ENCODE measurements at places on chromosomes 4 and X. TPM values are rescaled to one million over a fixed set of nuclear protein-coding genes. Genes with fewer than 3 reads are reported as not detected.

DNA sequence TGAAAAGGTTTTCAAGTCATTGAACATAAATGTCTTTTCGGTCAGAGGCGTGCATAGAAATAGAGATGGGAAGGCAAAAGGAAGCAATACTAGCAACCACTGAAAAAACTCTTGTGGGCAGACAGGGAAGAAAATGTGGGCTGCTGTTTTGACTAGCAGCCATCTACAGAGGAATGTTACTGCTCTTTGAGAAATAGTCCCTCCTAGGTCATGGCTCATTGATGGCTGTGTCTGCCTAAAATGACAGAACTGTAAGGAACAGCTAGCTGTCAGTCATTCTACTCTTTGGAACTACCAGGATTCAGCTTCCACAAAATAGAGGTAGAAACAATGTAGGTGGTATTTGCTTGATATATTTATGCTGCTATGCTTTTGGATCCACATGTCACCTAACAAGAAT lies 26.9 kb upstream of the TMPRSS11B start:
- no peak for DNase-seq

- DNase-seq: no peak
Measured at GRCh38 chr4:186258216-186258811, 7.7 kb upstream of the F11 start.

DNA sequence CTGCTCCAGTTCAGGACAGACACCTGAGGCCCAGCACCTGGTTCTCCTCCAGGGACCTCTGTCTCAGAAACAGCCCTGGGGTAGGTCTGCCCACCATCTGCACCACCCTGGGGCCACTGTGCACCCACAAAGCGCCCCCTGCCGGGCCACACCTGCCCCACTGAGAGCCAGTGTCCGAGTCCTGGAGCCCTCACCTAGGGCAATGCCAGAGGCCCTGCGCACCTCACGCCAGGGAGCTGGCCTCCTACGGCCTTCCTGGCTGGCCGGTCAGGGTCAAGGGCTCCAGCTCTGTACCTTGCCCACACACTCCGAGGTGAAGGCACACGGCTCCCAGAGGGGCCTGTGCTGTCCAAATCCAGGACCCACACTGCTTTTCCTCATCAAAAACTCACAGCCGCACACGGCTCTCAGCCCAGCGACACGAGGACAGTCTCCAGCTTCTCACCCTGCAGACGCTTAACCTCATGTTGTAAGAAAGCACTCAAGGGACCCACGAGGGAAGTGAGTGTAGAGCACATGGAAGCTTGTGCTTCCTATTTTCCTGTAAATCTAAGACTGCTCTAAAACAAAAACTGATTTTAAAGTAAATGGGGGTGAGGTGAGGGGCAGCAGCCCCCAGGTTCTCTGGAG lies 5.4 kb downstream of the CTBP1 start:
- peak; percentile 49 for DNase-seq

- no peak for DNase-seq
Measured at GRCh38 chrX:134533952-134534351, 74.0 kb downstream of the HPRT1 start.

Gene ERVMER34-1
- 0.41 TPM for total RNA-seq

GRCh38 chr4:138444260-138444659 lies 202.1 kb upstream of the SLC7A11 start:
- no peak for DNase-seq

Gene MAGEE1
- total RNA-seq: 16.3 TPM

Gene TMEM31
- not detected for total RNA-seq

- DNase-seq: no peak
Measured at GRCh38 chr4:76968937-76969336, 19.4 kb downstream of the SEPTIN11 start.

Gene TRMT2B
- 7.7 TPM for total RNA-seq

- no peak for DNase-seq
Measured at GRCh38 chr4:119525771-119526712, 102.6 kb downstream of the PDE5A start.

DNA sequence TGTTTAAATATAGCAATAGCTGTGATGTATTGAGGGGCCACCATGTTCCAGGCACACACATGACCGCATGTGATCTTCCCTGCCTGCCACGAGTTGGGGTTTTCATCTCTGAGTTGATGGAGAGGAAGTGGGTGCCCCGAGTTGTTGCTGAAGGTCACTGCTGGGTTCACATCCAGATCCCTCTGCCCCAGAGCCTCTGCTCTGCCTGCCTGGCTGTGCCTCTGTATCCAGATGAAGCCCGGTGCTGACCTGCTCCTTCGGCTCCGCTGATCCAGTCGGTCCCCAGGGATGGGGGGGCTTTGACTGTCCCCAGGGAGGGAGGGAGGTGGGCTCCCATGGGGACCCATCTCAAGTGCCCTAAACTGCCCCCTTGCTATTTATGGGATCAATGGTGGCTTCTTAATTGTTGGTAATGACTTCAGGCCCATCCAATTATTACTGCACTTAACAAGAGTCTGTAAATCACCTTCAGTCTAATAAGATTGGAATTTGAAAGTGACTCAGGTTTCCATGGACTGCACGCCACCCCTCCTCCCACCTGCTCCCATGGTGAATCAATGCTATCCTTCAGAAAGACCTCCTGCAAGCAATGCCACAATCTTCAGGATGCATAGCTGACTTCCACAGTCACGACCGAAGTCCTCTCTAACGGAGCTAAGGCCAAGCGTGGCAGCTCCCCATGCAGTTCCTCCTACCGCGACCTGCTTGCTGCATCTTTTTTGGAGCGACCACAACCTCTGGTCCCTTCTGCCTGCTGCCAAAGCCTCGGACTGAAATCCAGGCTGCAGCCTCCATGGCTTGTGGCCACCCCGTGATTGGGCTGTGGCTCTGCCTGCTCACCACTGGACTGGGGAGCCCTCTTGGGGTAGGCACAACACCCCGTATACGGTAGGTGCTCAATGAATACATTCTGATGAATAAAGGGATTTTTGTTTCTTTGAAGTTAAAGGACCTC lies 73.1 kb downstream of the CPZ start:
- DNase-seq: no peak

DNA sequence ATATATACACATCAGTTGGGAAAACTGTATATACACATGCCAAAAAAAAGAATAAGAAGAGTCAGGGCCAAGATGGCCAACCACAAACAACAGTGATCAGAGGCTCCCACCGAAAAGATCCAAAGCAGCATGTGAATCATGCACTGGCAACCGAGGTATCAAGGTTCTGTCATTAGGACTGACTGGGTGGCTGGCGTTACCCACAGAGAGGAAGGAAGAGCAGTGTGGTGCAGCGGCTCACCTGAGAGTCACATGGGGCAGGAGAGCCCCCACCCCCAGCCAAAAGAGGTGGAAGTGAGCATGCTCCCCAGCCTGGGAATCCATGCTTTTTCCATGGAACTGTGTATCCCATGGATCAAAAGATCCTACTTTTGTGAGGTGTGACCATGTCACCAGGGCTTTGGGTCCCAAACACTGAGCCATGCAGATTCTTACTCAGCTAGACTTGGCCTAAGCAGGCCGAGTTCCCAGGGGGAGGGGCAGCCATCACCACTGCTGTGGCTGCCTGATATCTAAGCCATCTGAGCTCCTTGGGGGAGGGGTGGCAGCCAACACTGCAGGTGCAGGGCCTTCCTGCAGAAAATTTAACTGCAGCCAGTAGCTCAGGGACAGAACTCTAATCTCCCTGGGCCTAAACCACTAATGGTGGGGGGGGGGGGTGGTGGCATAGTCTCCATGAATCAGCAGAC lies 52.8 kb downstream of the P2RY10 start:
- no peak for DNase-seq

Gene EVC
- total RNA-seq: 2.4 TPM

Gene SUPT20HL1
- total RNA-seq: not detected

Gene TAF1
- 46.9 TPM for total RNA-seq

GRCh38 chr4:44425614-44426208 lies 22.9 kb downstream of the KCTD8 start:
- DNase-seq: no peak

DNA sequence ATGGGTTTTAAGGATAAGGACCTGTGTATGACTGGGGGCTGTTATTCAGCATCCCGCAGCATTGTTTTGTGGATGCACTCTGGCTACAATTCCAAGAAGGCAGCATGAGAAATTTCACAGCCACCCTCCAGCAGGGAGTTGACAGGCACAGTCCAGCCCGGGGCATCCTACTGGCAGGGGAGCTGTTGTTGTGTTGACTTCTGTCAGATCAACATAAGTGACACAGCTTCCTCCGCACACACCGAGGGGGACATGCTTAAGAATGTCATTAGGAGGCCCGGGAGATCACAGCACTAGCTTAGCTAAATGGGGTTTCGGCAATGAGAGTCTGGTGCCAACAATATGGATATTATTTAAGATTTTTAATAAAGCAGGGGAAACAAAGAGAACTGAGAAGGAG lies 326.5 kb downstream of the ASMT start:
- DNase-seq: no peak

Gene PRDM8
- total RNA-seq: 26.9 TPM

- peak; percentile 69 for DNase-seq
Measured at GRCh38 chr4:5812506-5813229, 80.2 kb downstream of the CRMP1 start.

Gene SERTM2
- under 0.01 TPM for total RNA-seq

GRCh38 chr4:38565271-38566199 lies 98.5 kb upstream of the KLF3 start:
- no peak for DNase-seq

Gene EGFL6
- total RNA-seq: 0.82 TPM

Gene NOX1
- not detected for total RNA-seq

- DNase-seq: no peak
Measured at GRCh38 chr4:10760086-10760485, 75.5 kb upstream of the CLNK start.

Gene HSFX4
- total RNA-seq: not detected

Gene ALAS2
- 50.1 TPM for total RNA-seq

Gene ASB12
- total RNA-seq: 0.41 TPM

GRCh38 chr4:113617195-113617594 lies 144.3 kb downstream of the CAMK2D start:
- DNase-seq: no peak

Gene SGCB
- total RNA-seq: 66.0 TPM

Gene ODAM
- total RNA-seq: not detected

GRCh38 chr4:152709675-152710438 lies 30.1 kb upstream of the TMEM154 start:
- DNase-seq: no peak

DNA sequence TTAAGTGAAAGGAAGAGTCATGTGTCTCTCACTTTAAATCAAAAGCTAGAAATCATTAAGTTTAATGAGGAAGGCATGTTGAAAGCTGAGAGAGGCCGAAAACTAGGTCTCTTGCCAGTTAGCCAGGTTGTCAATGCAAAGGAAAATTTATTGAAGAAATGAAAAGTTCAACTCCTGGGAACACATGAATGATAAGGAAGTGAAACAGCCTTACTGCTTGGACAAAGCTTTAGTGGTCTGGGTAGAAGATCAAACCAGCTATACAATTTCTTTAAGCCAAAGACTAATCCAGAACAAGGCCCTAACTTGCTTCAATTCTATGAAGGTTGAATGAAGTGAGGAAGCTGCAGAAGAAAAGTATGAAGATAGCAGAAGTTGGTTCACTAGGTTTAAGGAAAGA lies 24.9 kb downstream of the RHOH start:
- DNase-seq: no peak

DNA sequence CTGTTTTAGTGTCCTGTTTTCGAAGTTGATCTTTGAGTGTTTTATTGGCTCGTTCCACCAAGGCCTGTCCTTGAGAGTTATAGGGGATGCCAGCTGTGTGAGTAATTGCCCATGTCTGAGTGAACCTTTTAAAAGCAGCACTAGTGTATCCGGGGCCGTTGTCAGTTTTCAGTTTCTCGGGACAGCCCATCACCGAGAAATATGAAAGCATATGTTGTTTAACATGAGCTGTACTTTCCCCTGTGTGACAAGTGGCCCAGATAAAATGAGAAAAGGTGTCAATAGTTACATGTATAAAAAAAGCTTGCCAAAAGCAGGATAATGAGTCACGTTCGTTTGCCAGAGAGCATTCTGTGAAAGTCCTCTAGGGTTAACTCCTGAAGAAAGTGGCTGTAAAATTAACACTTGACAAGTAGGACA lies 48.6 kb upstream of the RASSF6 start:
- DNase-seq: no peak

DNA sequence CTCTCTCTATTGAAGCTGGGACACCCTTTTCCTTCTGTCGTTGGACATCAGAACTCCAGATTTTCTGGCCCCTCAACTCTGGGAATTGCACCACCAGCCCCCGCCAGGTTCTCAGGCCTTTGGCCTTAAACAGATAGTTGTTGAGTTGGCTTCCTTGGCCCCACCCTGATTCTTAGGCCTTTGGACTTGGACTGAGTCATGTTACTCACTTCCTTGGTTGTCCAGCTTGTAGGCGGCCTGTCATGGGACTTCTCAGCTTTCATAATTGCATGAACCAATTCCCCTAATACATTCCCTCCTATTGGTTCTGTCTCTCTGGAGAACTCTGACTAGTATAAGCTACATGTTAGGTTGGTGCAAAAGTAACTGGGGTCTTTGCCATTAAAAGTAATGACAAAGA lies 195.7 kb downstream of the GPAT3 start:
- no peak for DNase-seq

DNA sequence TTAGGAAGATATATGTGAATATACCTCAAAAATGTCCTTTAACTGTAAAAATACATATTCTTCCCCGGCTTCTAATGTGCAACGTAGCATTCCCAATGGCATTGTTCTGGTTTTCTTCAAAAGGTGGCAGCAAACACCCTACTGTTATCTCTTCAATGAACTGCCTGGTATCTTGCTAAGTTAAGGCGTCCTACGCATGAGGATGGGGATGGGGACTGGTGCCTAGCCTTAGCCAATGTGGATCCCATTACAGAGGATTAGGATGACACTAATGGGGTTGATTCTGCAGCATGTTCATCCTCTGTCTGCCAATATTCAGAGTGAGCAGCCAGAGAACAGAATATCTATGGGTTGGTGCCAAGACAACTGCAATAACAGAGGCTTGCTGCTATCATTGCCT lies 334.9 kb upstream of the ADGRL3 start:
- DNase-seq: peak; percentile 6

GRCh38 chr4:116122124-116122523 lies 963.3 kb downstream of the TRAM1L1 start:
- no peak for DNase-seq

DNA sequence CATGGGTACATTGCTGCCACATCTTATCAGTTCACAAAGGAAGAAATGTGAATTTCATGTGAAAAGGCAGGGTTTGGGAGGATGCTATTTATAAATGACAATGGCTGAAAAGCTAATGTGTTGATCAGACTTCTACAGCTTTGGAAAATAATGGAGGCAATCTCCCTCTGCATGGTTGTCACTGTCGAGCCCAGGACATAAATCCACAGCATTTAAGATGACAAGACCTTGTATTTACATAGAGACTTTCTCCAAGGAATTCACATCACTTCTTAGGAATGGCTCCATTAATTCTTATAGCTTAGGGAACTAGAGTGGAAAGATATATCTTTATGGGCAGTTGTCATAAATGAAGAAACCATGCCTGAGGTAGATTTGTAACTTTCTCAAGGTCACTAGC lies 66.7 kb downstream of the CBLL2 start:
- DNase-seq: no peak

DNA sequence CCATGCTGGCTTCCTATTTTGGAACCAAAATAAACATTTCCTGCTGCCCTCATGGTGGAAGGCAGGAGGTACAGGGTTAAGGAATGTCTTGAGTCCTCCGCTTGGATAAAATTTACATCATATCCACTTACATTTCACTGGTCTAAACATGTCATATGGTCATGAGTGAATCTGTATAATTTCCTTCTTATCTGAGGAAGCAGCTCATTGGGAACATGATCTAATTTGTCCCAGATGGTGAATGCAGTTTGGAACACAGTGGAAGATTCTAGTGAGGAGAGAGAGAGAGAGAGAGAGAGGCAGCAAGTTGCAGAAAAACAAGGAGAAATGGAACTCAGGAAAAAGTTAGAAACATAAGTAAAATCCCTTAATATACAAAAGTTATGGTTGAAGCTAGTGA lies 46.8 kb downstream of the MXRA5 start:
- no peak for DNase-seq

Gene SH2D1A
- not detected for total RNA-seq
